Stimulated activated CD8-positive, alpha-beta memory T cell treated with anti-CD3 and anti-CD28 coated beads, Interleukin-2, amount 100 ng/mL, for 48 hours (primary cell): ENCODE measurements at places on chromosomes 5 and 9.

DNA sequence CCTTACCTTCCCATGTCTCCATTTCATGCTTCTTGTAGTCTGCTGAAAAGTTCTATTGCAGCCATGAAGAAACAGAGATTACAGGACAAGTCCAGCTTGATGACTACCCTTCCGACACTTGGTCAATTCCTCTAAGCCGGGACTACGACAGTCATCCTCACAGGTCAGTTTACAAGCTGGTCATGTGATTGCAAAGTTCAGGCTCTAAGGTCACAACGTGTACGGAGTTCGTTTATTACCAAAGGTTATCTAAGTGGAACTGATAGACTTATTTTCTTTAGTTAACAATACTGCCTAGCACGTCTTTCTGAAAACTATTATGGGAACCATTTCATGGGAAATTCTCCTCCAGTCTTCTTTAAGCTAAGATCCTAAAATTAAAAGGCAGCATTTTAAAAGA is 88.5 kb upstream of the NR5A1 start:
- no peak for DNase-seq

GRCh38 chr9:22119522-22120158 is 110.5 kb upstream of the CDKN2B start:
- no peak for DNase-seq

DNA sequence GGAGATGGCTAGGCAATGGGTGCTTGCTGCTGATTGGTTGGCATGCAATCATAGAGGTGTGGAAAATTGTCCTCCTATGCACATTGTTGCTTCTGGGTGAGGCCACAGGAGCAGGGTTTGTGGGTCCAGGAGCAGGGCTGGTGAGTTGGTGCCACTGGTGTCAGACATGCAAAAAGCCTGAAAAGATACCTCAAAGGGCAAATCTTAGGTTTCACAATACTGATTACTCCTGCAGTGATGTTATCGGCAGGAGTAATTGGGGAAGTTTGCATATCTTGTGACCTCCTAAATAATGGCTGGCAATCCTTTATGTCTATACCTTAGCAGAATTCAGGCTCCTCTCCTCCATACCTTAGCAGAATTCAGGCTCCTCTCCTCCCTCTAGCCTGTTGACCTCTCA is 25.2 kb downstream of the SLC25A48 start:
- DNase-seq = no peak

GRCh38 chr9:97293818-97294217 is 13.6 kb upstream of the CCDC180 start:
- no peak for DNase-seq

DNA sequence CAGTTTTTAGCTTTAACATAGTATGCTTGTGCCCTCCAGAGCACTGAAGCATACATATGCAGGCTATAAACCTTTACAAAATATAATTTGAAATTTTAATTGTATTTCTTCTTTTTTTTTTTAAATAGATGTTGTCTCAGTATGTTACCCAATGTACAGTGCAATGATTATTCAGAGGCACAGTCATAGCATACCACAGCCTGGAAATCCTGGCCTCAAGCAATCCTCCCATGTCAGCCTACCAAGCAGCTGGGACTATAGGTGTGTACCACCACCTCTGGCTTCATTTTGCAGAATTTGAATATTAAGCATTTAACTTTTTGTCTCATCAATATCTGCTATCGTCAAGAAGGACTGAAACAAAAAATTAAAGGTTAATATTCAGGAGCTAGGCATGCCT is 16.9 kb upstream of the ZNF782 start:
- no peak for DNase-seq

GRCh38 chr5:123047706-123048105 is 11.2 kb upstream of the PPIC start:
- DNase-seq = no peak

GRCh38 chr9:83959061-83959460 is 21.0 kb downstream of the HNRNPK start:
- DNase-seq = no peak

DNA sequence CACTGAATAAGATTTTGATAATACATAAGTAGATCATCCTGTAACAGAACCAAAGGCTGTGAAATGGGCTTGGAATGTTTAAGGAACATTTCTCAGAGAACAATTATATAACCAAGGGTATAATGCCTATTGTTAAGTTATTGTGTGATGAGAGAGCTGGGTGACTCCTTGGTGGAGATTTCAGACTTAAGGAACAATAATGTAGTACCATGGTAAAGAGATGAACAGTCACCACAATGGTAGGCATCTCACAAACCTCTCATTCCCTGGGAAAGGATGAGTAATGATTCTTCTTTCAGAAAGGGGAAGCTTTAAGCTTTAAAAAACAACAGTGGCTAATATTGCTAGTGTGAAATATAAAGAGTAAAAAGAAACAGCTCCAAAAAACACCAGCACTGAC is 147.4 kb downstream of the TRIM36 start:
- DNase-seq = no peak

- DNase-seq = no peak
Measured at GRCh38 chr9:106868565-106868964, 5.6 kb downstream of the ZNF462 start.

GRCh38 chr5:78797936-78798672 is 149.5 kb upstream of the LHFPL2 start:
- no peak for DNase-seq

- no peak for DNase-seq
Measured at GRCh38 chr9:94140418-94140780, 56.1 kb downstream of the PTPDC1 start.

DNA sequence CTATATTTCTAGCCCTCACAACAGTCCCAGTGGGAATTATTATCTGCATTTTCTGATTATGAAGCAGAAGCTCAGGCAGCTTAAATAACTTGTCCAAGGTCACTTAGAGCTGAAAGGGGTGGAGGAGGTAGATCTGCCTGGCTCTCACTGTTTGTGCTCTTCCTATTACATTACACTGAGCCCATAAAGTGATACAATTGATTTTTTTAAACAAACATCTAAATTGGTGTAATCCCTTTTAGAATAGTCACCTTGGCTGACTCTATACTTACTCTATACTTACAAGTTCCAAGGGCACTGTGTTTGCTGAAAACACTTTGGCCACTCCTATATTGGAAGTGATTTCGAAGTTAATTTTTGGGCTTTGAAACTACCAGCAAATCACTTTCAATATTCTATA is 144.7 kb downstream of the APBA1 start:
- no peak for DNase-seq
